Stimulated activated CD4-positive, alpha-beta T cell treated with anti-CD3 and anti-CD28 coated beads, Interleukin-2, amount 100 ng/mL, for 24 hours (primary cell): ENCODE measurements at places on chromosomes 7 and 10.
A peak's percentile ranks its signal among the peaks of the same experiment; 100 is the strongest.

GRCh38 chr10:62993121-62993520 lies 140.0 kb upstream of the NRBF2 start:
- no peak for DNase-seq

GRCh38 chr7:103833401-103833800 lies 156.1 kb downstream of the RELN start:
- DNase-seq: no peak

- DNase-seq: no peak
These were observed 7.6 kb downstream of the ECHS1 start for GRCh38 chr10:133365461-133366129.

GRCh38 chr10:11162828-11163599 lies 145.3 kb downstream of the CELF2 start:
- peak; percentile 60 for DNase-seq

DNA sequence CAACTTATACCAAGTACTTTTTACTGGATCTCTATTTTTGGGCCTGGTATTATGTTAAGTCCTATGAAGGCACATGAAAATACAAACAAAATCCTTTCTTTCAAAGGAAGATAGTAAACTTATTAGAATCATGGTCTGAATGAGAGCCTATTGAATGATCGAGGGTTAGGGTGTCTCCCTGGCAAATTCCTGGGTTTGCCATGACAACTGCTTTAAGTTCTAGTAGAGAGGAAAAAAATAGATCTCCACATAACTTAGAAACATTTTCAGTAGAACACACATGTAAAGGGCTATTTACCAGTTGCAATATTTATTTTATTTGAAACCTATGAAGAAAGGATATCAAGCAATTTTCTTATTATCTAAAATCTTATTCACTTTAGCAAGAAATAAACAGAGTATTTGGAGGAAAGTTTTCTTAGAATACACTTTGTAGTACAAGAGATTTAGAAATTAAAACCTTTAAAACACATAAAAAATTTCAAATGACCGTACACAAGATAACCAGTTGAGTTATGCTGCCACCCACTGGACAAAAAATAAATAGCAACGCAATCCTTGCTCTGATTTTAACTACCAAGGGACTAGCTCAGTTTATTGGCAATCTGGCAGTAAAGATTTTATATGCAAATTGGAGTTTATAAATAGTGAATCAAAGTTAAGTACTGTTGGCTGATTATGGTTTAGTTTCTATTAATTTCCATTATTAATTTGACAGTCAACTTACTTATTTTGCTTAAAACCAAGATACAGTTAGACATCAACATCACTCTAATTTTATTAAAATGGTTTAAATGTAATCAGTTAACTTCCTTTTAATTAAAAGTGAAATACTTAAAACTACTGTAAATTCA lies 33.9 kb downstream of the CACUL1 start:
- DNase-seq: peak; percentile 54

- no peak for DNase-seq
These were observed 208.9 kb downstream of the EBF3 start for GRCh38 chr10:129755158-129755591.

DNA sequence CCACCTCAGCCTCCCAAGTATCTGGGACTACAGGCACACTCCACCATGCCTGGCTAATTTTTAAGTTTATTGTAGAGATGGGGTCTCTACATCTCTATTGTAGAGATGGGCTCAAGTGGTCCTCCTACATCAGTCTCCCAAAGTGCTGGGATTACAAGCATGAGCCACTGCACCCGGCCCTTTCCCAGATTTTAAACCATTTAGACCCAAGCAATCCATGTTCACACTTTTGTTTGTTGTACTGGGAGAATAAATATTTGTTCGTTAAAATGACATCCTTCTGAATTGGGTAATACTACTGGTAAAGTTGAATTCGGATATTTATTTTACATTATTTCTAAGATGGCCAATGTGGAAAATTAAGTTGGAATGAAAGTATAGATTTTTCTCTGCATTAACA lies 52.7 kb downstream of the MINPP1 start:
- no peak for DNase-seq

GRCh38 chr10:127292888-127293287 lies 96.5 kb upstream of the INSYN2A start:
- DNase-seq: no peak

- DNase-seq: peak; percentile 52
These were observed 174.7 kb downstream of the HERPUD2 start for GRCh38 chr7:35519971-35520809.

- peak; percentile 2 for DNase-seq
These were observed 80.4 kb upstream of the GRB10 start for GRCh38 chr7:50863053-50863452.

DNA sequence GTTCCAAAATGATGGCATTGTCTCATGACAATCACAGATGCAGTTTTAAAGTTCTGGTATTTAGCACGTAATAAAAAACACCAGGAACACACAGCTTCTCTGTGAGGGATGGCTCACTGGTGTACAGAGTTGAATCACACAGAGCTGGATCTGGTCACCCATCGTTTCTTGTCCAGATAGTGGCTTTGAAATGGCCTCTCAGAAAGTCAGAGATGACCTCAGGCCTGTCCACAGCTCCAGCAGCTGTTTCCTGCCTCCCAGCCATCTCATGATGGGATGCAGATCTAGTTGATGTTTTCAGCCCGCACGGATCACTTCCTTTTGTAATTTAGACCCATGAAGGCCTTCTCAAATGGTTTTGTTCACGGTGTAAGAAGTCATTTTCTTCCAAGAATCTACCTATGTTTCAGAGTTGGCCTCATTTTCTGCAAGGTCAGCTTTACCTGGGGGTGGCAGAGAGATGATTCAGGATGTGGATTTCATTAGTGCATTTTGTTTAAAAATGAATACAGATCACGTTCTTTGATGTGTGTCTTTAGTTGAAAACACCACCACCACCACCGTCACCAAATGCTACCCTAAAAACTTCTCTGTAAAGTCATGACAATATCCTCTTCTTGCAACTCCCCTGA lies 166.2 kb downstream of the SNX10 start:
- DNase-seq: no peak
